ENCODE measurements at places on chromosomes 5 and 9.

GRCh38 chr5:148831590-148832565, 5.5 kb downstream of the ADRB2 start:
- no peak for DNase-seq

DNA sequence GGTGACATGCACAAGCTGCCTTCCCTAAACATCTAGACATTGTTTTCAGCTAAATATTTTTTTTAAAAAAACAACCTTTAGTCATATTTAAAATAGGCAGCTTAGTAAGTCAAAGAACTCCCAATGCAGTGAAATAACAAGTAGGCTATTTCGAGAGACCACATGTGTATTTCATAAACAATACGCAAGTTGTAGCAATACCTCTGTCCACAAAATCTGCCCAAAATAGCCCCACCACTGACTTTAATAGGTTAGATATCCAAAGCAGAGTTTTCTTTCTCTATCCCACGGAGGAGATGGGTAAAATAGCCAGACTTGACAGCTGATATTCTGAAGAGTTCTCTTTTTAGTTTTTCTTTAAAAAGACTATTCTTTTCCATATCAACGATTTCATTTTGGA, 1.2 kb downstream of the SLC24A2 start:
- no peak for DNase-seq

DNA sequence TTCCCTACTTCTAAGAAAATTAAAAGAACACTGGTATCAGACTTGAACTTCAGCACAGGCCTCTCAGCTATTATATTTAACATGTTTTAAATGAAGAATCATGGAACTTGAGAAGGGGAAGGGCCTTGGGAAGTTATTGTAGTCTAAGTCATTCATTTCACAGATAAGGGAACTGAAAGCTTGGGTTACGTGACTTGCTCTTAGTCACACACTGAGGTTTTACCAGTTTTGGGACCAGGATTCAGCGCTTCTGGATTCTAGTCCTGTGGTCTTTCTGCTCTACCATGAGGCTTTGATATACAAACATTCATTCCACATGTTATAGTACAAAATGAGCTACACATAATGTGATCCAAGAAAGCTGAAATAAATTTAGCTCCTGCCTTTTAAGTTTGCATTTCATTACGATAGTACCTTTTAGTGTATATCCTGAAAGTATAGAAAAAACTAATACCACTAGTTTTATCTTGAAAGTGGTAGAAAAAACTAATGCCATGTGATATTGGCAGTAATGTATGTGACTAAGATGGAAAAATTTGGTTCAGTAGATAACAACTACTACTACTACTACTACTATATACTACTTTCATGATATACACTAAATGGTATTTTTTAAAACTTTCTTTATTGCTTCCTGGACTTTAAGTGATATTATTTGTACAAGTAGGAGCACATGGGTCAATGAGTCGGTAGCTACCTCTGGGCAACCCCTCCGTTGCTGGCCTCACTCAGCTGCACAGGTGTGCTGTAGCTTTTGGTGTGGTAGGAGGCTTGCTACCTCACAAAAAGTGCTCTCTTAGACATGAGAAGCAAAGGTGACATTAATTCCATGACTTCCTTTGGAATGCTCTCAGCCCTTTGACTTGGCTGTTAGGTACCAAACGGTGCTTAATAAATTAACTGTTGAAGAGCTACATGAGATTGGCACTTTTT, 40.7 kb downstream of the F2RL2 start:
- DNase-seq, result no peak

DNA sequence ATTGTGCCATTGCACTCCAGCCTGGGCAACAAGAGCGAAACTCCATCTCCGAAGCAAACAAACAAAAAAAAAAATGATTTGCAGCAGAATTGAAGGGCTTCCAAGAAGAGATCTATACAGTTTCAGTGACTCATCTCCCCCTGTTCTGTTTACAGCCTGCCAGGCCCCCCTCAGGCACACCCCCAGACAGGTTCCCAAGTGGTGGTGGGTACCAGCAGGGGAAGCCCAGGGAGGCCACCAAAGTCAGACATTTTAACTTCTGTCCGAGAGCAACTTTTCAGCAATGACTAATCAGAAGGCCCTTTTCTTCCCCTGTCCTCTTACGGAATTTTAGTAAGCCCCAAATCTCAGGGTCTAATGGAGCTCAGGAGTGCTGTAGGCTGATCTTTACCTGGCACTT, 98.7 kb downstream of the PAX5 start:
- no peak for DNase-seq

GRCh38 chr5:115296124-115297022, at the start of gene CCDC112:
CCDC112 (minus strand) TSS chr5:115296654; CDS start chr5:115296543, 111 bp downstream.
- DNase-seq, result peak; percentile 71

GRCh38 chr5:55645304-55645703, 66.8 kb downstream of the SLC38A9 start:
- peak; percentile 50 for DNase-seq

GRCh38 chr5:143434261-143435209, 31.0 kb upstream of the NR3C1 start:
- DNase-seq, result peak; percentile 59

- DNase-seq, result peak; percentile 25
Measured at GRCh38 chr9:122827761-122828093, 661 bp downstream of the PDCL start.

DNA sequence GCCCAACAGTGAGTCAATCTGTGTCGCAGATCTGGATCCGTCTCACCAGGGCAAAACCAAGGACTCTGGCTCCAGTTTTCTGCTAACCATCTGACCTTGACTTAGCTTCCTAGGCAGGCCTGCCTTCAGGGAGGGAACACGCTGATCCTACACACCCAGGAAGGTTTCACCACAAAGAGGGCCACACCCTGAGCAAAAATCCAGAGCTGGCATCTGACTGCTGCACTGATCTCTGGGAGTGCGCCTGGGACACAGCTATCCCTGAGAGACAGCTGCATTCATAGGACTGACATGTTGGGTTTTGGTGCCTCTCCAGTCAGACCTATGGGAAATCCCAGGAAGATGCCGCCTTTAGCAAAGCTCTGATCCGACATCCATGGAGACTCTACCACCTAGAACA, 47.5 kb downstream of the CDK5RAP2 start:
- DNase-seq, result peak; percentile 71

GRCh38 chr9:94280409-94280989, 21.4 kb downstream of the ZNF169 start:
- DNase-seq, result no peak

DNA sequence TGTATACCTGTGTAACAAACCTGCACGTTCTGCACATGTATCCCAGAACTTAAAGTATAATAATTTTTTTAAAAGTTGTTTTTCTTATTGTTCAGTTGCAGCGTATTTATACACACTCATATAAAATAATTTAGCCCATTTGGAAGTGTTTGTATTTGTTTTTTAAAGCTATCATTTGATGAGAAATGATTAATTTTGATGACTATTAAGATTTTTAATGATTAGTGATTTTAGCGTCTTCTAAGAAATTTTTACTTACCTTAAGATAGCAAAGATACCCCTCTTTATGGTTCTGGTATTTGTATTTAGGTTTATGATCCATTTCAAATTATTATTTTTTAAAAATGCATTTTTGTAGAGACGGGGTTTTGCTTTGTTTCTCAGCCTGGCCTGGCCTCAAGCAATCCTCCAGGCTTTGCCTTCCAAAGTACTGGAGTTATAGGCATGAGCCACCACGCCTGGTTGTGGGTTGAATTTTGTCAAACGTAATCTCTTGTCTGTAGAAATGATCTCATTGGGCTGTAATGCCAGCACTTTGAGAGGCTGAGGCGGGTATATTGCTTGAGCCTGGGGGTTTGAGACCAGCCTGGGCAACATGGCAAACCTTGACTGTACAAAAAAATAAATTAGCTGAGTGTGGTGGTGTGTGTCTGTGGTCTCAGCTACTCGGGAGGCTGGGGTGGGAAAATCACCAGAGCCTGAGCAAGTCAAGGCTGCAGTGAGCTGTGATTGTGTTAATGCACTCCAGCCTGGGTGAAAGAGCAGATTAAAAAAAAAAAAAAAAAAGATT, 26.9 kb downstream of the CSNK1G3 start:
- DNase-seq, result peak; percentile 44

- no peak for DNase-seq
Measured at GRCh38 chr9:35687972-35688557, 1.7 kb downstream of the TPM2 start.

DNA sequence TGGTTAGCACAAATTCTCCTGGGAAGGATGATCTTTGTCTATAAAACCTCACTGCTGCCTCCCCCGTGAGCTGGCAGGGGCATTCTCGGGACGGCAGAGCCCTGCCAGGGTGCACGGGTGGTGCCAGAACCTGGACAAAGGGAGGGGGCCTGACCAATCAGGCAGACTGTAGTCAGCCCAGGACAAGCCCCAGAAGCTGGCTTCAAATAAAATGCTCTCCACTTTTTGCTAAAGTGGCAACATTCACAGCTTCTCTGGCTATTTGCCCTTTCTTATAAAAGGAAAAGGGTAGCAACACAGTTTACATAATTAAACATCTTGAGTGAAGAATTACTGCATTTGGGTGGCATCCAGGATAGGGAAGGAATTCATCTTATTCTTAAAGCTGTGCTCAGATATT, 14.4 kb downstream of the IL9 start:
- no peak for DNase-seq

- no peak for DNase-seq
Measured at GRCh38 chr5:73339051-73339575, 109.5 kb downstream of the FOXD1 start.

GRCh38 chr5:102971676-102972293, 148.2 kb downstream of the GIN1 start:
- DNase-seq, result peak; percentile 61

Measured in fibroblast of mammary gland (primary cell).